ENCODE measurements at places on chromosomes 11 and 22.

DNA sequence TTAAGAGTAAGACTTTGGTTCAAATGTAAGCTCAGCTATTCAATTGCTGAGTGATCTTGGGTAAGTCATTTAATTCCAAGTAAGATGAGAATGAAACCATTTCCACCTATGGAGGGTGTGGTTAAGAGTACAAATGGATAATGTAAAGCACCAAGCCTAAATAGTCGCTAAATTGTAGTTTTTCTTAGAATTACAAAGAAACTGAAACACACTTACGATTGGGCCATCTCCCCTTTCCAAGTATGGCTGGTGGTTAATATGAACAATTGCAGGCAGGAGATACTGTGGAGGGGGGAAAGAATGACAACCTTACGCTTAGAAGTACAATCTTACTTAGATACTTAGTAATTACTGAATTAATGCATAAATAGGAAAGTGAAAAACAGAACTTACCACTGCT lies 8.2 kb downstream of the DDX17 start:
- no peak for DNase-seq

GRCh38 chr11:57881647-57882046 lies 120.0 kb downstream of the CTNND1 start:
- DNase-seq: no peak

GRCh38 chr11:108766596-108767173 lies 101.8 kb downstream of the DDX10 start:
- DNase-seq: no peak

GRCh38 chr22:38187413-38188212 lies 6.0 kb upstream of the PLA2G6 start:
- peak; percentile 66 for DNase-seq

- DNase-seq: no peak
These were observed 123.4 kb downstream of the CYP2R1 start for GRCh38 chr11:14768526-14769188.
